ENCODE measurements at places on chromosomes 5 and 9. TPM values are rescaled to one million over a fixed set of nuclear protein-coding genes. Genes with fewer than 3 reads are reported as not detected.
A peak's percentile ranks its signal among the peaks of the same experiment; 100 is the strongest.

GRCh38 chr5:153959134-153959957 is 79.4 kb downstream of the FAM114A2 start:
- no peaks in the 10 kb centered on the region for H3K36me3 ChIP-seq
- H3K27me3 ChIP-seq: no peaks in the 10 kb centered on the region
- H3K4me1 ChIP-seq: no peaks in the 10 kb centered on the region
- H3K4me3 ChIP-seq: no peak overlapping the region

GRCh38 chr9:131977109-131977838 is 102.4 kb downstream of the MED27 start:
- no peak overlapping the region for H3K4me3 ChIP-seq
- H3K36me3 ChIP-seq: no peaks in the 10 kb centered on the region
- H3K27me3 ChIP-seq: no peaks in the 10 kb centered on the region
- no peak for DNase-seq
- peaks cover 33% of the 10 kb centered on the region for H3K4me1 ChIP-seq

- no peak overlapping the region for H3K4me3 ChIP-seq
- no peaks in the 10 kb centered on the region for H3K27me3 ChIP-seq
- H3K27ac ChIP-seq: no peak overlapping the region
- no peaks in the 10 kb centered on the region for H3K4me1 ChIP-seq
Observed at GRCh38 chr5:157172403-157172802, 6.3 kb upstream of the GARIN3 start.

DNA sequence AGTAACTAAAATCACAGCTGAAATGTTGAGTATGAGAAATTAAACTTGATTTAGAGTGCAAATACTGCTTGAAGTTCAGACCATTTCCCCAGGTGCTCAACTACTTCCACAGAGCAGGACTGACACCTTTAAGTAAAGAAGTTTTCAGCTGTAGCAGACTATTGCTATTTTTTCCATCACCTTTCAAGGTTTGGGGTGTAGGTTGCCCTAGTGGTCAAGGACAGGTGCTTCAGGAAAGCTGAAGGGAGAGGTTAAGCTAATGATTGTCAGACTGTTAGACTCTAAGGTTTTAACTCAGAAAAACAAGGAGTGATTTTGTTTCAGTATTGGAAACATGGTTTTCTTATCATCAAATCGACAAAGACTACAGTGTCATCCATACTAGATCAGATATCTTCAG is 162.1 kb downstream of the CCDC192 start:
- no peak overlapping the region for H3K4me3 ChIP-seq
- no peaks in the 10 kb centered on the region for H3K4me1 ChIP-seq
- H3K36me3 ChIP-seq: no peaks in the 10 kb centered on the region
- H3K27me3 ChIP-seq: no peaks in the 10 kb centered on the region
- no peak for DNase-seq
- H3K27ac ChIP-seq: no peak overlapping the region

- H3K36me3 ChIP-seq: no peaks in the 10 kb centered on the region
- H3K4me3 ChIP-seq: no peak overlapping the region
- no peaks in the 10 kb centered on the region for H3K27me3 ChIP-seq
Observed at GRCh38 chr5:170121321-170121720, 15.6 kb downstream of the FOXI1 start.

DNA sequence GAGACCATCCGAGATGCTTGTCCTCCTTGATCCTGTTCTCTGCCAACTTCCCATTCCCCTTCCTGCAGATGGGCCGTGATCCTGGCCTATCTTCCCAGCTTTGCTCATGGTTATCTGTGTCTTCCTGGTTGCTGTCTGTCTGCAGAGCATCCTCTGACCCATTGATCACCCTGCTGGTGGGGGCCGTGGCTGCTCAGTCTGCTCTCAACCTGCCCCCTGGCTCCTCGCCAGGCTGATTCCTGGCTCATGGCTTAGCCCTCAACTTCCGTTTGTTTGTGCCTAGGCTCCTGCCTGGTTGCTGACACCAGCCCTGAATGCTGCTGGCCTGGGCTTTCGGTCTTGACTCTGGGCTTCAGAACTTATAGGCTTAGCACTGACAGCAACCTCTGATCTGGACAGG is 67.1 kb upstream of the SMIM15 start:
- H3K4me1 ChIP-seq: no peaks in the 10 kb centered on the region
- H3K27ac ChIP-seq: no peak overlapping the region
- H3K36me3 ChIP-seq: no peaks in the 10 kb centered on the region
- no peak overlapping the region for H3K4me3 ChIP-seq
- no peaks in the 10 kb centered on the region for H3K27me3 ChIP-seq

- H3K4me1 ChIP-seq: peaks cover 28% of the 10 kb centered on the region
- peak; percentile 65 for DNase-seq
- H3K4me3 ChIP-seq: no peak overlapping the region
- no peaks in the 10 kb centered on the region for H3K27me3 ChIP-seq
- H3K27ac ChIP-seq: no peak overlapping the region
- H3K36me3 ChIP-seq: no peaks in the 10 kb centered on the region
Observed at GRCh38 chr9:133506653-133507038, 18.1 kb downstream of the MYMK start.

GRCh38 chr5:177537389-177538361 is 16.7 kb downstream of the FAM193B start:
- H3K27ac ChIP-seq: no peak overlapping the region
- no peak for DNase-seq
- H3K36me3 ChIP-seq: peaks cover 68% of the 10 kb centered on the region
- H3K4me1 ChIP-seq: peaks cover 56% of the 10 kb centered on the region

DNA sequence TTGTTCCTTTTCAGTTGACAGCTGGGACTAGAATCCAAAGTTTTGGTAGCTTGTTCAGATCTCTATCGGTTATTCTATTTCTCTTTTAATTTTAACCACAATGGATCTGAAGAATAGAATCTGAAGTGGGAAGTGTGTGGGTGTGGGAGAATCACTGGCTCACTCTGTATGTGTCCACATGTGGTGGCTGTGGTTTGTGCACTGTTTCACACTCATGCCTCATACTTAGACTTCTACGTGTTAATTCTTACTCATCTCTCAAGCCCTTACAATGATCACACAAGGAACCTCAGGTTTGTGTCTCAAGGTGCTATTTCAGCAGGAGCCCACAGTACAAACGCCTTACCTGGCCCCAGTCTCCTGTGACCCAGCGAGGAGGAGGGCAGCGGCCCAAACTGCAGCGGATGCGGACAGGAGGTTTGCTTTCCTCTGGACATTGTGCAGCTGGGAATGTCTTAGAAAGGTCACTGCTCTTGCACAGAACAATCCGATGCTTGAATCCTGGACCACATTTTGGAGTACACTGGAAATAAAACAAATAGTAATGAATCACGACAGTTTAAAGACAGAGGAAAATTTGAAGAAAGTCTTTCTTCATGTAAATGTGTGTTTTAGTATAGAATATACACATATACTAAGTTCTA is 309.1 kb downstream of the ADAMTS6 start:
- H3K4me1 ChIP-seq: no peaks in the 10 kb centered on the region
- no peaks in the 10 kb centered on the region for H3K27me3 ChIP-seq
- DNase-seq: no peak
- no peaks in the 10 kb centered on the region for H3K36me3 ChIP-seq
- no peak overlapping the region for H3K27ac ChIP-seq
- H3K4me3 ChIP-seq: no peak overlapping the region

DNA sequence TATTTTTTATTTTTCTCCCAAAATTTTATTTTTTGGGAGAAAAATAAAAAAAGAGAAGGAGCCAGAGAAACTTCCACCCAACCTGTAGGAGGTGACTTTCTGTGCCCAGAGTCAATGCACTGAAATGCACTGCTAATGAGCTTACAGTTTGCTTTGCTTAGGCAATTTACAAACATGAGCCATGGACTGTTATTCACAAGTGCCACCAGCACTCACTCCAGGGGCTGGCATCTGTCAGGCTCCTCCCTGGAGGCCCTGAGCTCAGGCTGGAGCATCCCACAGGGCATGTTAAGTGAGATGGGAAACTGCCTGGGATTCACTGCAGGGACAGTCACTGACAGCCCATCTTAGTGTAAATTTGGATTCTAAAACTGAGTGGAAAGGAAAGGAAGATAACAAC is 74.9 kb downstream of the FANCC start:
- no peaks in the 10 kb centered on the region for H3K4me1 ChIP-seq
- no peak overlapping the region for H3K4me3 ChIP-seq
- DNase-seq: no peak
- no peak overlapping the region for H3K27ac ChIP-seq
- H3K36me3 ChIP-seq: no peaks in the 10 kb centered on the region

- H3K36me3 ChIP-seq: no peaks in the 10 kb centered on the region
- no peak overlapping the region for H3K27ac ChIP-seq
- no peak for DNase-seq
- no peak overlapping the region for H3K4me3 ChIP-seq
Observed at GRCh38 chr9:89790542-89791109, 185.8 kb downstream of the GADD45G start.

DNA sequence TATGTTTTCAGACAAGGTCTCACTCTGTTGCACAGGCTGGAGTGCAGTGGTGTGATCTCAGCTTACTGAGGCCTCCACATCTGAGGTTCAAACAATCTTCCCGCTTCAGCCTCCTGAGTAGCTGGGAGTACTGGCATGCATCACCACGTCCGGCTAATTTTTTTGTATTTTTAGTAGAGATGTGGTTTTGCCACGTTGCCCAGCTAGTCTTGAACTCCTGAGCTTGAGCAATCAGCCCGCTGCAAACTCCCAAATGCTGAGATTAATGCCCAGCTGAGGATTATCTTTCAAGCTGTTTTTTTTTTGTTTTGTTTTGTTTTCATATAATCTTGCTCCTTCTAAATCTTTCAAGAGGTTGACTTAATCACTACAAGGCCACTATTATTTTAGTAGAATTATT is 47.3 kb upstream of the SLC28A3 start:
- no peak overlapping the region for H3K4me3 ChIP-seq
- H3K4me1 ChIP-seq: no peaks in the 10 kb centered on the region
- DNase-seq: no peak
- H3K27ac ChIP-seq: no peak overlapping the region
- no peaks in the 10 kb centered on the region for H3K36me3 ChIP-seq

DNA sequence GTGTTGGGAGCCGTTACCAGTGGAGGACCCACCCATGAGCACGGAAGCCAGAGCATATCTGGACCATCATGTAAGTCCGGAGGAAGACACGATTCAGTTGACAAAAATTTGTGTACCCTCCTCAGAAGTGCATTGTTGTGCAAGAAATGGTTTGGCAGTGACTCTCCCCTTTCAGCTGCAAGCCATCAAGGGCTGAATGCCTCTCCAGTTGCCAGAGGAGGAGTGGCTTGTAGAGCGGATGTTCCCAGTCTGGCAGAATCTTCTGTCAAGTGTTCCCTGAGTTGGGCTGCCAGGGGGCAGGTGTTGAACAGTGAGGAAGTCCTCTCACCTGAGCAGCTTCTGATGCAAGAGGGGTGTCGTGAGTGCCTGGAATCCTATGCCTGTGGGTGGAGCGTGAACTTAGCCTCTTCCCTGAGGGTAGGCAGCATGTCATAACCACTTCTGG is 27.6 kb upstream of the CDKN2AIPNL start:
- DNase-seq: peak; percentile 82
- H3K27ac ChIP-seq: no peak overlapping the region
- H3K4me1 ChIP-seq: peaks cover 31% of the 10 kb centered on the region
- H3K27me3 ChIP-seq: no peaks in the 10 kb centered on the region
- H3K4me3 ChIP-seq: no peak overlapping the region

DNA sequence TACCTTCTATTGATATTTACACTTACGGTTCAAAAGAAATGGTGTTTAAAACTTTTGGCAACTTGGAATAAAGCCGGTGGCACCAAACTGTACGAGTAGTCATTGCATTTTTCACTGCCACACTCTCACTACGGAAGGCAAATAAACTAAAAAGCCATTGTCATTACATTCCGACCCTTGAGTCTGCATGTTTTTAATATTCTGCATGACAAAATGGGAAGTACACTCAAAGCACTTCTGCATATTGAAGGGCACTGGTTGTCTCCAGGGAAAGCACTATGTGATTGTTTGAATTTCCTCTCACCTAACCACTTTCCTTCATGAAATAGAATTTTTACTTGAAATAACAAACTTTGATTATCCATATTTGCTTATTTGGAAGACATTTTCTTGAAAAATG is 426.3 kb downstream of the CETN3 start:
- H3K36me3 ChIP-seq: no peaks in the 10 kb centered on the region
- no peaks in the 10 kb centered on the region for H3K27me3 ChIP-seq
- no peak overlapping the region for H3K4me3 ChIP-seq
- DNase-seq: no peak
- no peaks in the 10 kb centered on the region for H3K4me1 ChIP-seq

GRCh38 chr5:141343242-141343952 is at the start of gene PCDHGA3:
TSS of gene PCDHGA3 (plus strand) at chr5:141343829. CDS start at chr5:141344034, 205 bp downstream.
- no peaks in the 10 kb centered on the region for H3K27me3 ChIP-seq
- peaks cover 8% of the 10 kb centered on the region for H3K36me3 ChIP-seq
- peak within 1 kb of the TSS; percentile 4 for H3K4me3 ChIP-seq
- peak; percentile 42 for DNase-seq
- H3K4me1 ChIP-seq: no peaks in the 10 kb centered on the region

- peaks cover 6% of the 10 kb centered on the region for H3K4me1 ChIP-seq
- no peak overlapping the region for H3K4me3 ChIP-seq
- peak; percentile 49 for DNase-seq
- no peaks in the 10 kb centered on the region for H3K36me3 ChIP-seq
- no peaks in the 10 kb centered on the region for H3K27me3 ChIP-seq
Observed at GRCh38 chr5:90866333-90866732, 307.7 kb downstream of the ADGRV1 start.

DNA sequence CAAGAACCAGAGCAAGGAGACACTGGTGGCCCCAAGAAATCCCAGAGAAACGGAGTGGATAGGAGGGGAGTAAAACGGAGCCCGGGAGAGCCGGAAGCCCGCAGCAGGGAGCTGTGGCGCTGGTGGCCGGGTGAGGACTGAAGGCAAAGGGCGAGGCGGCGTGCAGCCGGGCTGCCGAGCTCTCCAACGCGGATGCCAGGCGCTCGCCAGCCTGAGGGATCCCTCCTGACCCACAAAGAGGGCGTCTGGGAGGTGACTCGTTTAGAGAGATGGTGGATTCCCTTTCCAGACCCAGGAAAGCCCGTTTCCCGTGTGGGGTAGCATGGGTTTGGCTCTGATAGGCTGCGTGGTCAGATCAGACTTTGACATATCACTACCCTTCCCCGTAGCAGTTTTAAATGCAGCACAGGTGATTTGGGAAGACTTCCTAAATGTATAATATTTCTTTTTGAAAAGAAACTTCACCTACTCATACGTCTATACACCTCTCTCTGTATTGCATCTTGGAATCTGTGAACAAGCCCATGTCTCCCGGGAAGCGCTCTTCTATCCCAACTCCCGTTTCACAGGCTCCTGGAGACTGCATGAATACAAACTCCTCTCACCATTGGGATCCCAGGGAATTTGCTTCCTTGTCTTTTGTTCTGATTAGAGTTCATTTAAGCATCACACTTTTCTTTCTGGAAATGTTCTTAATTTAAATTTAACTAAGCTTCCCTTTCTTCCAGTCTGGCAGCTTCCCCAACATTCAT is 158.1 kb downstream of the C9orf152 start:
- H3K4me3 ChIP-seq: peak overlapping the region; percentile 74
- DNase-seq: peak; percentile 67
- H3K27ac ChIP-seq: peak overlapping the region; percentile 74
- no peaks in the 10 kb centered on the region for H3K36me3 ChIP-seq
- H3K27me3 ChIP-seq: peaks cover 37% of the 10 kb centered on the region
- H3K4me1 ChIP-seq: peaks cover 16% of the 10 kb centered on the region

Gene CDX1
- total RNA-seq: not detected

Gene HAVCR1
- total RNA-seq: 2.0 TPM

Gene COL15A1
- total RNA-seq: 29.3 TPM

Gene ANXA2R
- 2.2 TPM for total RNA-seq

Gene BHMT
- not detected for total RNA-seq

Gene LCNL1
- total RNA-seq: not detected

Gene FANCC
- 17.4 TPM for total RNA-seq

Gene SLC23A1
- total RNA-seq: not detected

Gene MARCOL
- total RNA-seq: not detected

Gene NEURL1B
- total RNA-seq: 17.4 TPM

Gene TBCA
- total RNA-seq: 110 TPM

Gene TMC1
- total RNA-seq: not detected

Gene GADD45G
- 24.9 TPM for total RNA-seq
